NCI-H774 (cell line): ENCODE measurements at places on chromosomes 1 and 21.

DNA sequence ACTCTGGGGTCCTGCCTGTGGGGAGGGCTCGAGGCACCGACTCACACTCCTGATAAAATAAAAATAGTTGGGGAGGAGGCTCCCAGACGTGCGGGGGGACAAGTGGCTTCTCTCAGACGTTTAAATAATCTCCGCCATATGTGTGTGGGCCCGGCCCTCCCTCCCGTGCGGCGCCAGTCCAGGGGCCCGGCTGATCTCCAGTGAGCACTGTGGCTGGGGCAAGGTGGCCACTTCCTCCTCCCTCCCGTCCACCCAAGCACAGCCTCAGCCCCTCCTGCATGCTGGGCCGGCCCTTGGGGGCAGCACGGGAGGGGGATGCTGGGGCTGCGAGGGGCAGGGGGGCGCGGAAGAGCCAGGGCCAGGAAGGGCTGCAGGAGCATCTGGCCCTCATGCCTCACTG, 4.0 kb upstream of the PLCH2 start:
- DNase-seq = no peak

DNA sequence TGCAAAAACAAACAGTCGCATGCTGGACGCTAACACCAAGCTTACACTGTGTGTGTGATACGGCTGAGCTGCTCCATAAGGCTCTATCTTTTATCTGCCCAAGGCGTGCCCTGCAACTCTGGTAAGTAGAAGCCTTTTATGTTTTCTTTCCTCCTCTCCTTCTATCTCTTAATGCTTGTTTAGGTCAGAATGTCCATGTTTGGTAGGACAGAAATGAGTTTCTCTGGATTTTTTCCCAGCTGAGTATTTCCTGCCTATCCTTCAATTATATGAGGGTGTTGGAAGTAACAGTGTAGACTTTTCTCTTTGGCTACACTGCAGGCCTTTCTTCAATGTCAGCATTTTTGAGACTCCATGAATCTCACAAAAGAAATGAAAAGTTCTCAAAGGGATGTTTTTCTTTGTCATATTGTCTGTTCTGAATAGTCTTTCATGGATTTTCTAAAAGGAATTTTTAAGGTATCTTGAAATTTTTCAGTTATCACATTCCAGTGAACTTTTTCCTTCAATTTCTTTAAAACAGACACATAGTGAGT, 124.2 kb downstream of the MACF1 start:
- DNase-seq = no peak

- DNase-seq = no peak
These were observed 13.0 kb upstream of the C1orf174 start for GRCh38 chr1:3912809-3913685.

- DNase-seq = no peak
These were observed 14.9 kb downstream of the PRDM2 start for GRCh38 chr1:13714851-13715250.
